ENCODE measurements at places on chromosomes 7 and 10.

GRCh38 chr10:86802473-86803108 lies 46.2 kb downstream of the BMPR1A start:
- no peak for DNase-seq

GRCh38 chr7:97174303-97174702 lies 56.8 kb downstream of the SDHAF3 start:
- no peak for DNase-seq

DNA sequence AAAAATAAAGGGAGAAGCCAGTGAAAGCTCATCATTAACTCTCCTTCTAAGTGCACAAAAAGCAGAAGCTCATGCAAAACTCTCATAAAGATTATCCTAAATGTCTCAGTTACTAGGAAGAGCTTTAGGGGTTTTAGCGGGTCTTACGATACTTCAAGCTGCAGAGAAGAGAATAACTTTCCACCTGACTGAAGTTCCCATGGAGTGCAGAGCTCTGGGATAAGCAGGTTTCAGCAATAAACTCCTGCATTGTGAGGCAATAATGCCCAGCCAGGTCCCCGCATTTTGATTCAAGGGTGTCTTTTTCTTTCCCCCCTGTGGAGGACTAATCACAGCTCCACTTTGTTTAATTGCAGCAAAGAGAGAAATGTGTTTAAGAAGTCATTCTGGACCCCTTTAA lies 241.9 kb upstream of the SP8 start:
- DNase-seq, result no peak

DNA sequence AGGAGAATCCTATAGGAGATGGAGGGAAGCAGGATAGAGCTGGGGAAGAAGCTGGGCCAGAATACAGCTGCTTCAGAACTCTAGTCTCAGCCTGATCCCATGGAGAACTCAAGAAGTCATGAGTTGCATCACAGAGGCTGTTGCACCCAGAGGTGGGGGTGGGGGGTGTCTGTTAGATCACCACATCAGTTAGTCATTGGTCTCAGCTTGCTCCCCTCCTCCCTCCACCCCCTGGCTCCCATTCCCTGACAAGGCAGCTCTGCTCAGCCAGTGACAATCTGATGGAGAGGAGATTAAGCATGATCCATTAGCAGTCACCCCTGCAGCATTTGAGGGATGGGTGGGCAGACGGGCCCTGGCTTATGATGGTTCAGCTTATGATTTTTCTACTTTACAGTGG lies 58.4 kb upstream of the FGL2 start:
- DNase-seq, result no peak

GRCh38 chr7:128458956-128459355 lies 3.3 kb downstream of the HILPDA start:
- no peak for DNase-seq

DNA sequence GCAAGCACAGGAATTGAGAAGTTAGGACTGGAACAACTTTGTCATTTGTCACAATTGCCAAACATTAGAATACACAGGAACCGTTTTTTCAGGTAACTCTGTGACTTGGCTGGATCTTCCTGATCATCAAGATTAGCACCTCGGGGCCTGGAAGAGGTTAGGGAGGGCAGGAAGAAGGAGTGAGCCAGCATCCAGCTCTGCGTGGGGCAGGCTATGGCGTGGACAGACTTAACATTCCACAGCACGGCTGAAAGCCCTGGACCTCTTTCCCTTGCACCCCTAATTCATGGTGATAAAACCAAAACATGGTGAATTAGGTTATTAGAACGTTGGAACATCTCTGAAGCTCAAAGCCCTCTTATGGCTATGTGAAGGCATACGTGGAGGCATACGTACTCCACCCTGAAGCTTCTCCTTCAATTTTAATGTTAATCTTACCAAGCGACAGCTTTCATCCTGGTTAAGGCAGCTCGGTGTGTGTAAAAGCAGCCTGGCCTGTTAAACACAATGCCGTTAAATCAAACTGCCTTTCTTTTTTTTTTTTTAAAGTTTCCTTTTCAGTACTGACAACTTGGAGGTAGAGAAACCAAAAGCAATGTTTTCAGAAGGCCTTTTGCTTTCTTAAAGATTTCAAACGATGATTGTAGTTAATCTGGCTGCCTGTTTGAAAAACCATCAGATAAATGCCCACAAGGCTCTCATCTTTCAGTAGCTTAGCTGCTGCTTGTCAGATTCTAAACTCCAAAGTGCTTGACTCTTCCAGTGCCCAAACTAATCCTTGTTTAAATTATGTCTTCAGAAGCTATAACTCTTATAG lies 4.5 kb downstream of the GRK5 start:
- no peak for DNase-seq

- DNase-seq, result no peak
Measured at GRCh38 chr7:148911626-148912025, 27.5 kb upstream of the EZH2 start.

DNA sequence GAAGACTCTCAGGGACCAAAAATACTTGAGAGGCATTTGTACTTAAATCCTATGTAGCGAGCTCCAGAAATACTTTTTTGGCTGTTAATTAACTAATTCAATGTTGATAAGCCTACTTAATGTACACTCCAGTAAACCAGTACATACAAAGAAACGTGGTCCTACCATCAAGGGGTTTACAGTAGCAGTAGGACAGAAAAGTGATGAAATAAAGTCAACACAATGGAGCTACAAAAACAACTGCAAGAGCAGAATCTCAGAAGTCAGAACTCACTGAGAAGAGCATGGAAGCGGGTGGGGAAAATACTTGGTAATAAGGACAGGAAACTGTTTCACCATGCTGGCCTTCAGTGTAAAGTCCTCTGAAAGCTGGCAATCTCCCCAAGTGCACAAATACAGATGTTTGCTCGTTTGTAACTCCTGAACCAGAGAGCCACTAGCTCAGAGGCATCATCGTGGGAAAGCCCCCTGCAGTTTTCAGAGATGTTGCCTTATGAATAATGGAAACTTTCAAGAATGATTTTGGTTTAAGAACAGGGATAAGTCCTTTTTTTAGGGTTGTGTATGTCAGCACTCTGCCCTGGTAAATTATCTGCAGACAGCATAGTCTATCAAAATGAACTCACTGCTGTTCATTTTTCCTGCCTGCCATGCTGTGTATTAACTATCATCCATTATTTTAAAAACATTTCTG lies 233.2 kb downstream of the SORCS1 start:
- DNase-seq, result no peak

DNA sequence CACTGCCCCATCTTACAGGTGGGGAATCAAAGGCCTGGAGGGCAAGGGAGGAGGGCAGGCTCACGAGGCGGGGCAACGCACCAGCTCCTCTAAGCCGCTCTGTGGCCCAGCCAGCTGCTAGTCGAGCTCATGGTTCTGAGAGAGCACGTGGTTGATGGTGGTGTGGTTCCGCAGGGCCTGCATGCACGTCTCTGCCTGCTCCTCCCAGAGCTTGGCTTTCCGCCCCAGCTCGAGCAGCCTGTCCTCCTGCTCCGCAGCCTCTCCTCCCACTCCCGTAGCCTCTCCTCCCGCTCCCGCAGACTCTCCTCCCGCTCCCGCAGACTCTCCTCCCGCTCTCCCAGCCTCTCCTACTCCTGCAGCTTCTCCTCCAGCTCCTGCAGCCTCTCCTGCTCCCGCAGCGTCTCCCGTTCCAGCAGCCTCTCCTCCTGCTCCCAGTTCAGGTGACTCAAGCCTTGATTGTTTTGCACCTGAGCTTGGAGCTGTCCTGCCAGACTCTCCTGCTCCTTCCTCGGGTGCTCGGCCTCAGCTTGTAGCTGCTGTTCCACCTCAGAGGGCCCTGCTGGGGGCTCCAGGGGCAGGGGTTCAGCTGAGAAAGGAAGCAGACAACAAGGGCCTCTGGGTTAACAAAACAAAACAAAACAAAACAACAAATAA lies 19.1 kb upstream of the MTPAP start:
- DNase-seq, result no peak

DNA sequence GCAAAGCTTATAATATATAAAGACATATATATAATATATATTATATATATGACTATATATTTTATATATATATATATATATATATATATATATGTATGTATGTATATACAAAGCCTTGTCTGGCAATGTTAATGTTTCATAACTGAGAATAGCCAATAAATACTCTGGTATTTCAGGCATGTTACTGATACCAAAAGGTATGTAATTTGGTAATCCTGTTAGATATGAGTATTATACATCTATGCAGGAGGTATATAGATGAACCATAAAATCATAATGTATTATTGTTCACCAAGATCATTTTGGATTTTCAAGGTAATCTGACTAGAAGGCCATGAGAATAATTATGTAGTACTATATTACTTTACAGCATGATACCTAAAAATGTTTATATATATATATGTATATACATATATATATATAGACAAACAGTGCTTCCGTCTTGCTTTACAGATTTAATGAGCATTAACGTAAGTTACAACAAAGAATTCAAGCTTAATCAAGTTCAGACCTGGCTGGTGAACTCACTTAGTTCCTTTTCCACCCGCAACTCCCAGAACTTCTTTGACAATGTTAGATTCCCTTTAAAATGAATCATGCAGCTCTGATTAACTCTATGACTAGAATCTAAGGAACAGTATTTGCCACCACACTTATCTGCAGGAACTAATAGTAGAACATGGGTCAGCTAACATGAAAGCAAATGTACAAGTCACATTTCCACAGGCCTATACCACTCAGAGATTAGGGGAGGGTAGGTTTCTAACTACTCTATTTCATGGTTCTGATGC lies 82.7 kb downstream of the SLC25A13 start:
- no peak for DNase-seq

DNA sequence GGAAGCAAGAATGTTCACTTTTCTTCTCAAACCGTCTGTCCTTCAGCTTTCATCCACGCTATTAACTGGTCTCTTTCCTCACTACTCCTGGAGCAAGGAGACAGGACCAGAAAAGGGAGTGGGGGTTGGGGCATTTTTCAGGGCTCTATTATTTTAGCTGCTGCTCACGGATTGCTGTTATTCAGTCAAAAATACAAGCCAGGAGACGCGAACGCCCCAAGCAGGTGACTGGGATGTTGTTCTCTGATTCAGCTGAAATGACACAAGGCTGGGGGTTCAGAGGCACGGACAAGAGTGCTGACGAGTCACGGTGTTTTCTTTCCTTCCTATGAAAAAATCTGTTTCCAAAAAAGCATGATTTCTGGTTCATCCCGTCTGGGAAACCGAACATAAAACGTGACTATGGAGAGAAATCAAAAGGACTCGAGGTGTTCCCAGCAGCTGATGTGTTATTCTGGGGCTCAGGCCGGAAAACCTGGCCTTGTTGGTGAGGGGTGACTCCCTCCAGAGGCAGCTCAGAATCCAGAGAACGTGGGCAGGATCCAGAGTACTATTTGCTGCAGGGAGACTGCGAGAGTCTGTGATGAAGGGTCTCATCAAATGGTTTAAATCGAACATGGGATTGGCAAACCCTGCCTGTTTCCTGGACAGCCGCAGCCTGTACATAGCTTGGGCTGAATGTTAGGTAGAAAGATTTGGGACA lies 3.5 kb upstream of the INHBA start:
- DNase-seq, result no peak

GRCh38 chr10:67975871-67976270 lies 91.4 kb downstream of the SIRT1 start:
- no peak for DNase-seq

DNA sequence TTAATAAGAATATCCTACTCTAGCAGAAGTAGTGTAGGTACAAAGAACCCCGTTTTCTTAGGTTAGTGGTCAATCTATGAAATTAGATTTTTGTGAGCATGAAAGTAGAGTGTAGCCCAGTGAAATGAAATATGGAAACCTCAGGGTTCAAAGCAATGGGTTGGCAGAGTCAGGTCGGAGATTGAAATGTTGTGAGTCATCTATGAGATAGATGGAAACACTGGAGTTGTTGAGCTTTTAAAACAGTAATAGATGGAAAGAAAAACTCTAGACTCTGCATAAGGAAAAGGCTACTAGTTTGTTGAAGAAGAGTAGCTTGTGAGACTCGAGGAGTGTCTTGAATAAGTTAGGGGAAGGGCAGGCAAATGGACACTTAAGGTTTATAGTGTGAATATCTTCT lies 251.9 kb downstream of the EXOC4 start:
- DNase-seq, result no peak

DNA sequence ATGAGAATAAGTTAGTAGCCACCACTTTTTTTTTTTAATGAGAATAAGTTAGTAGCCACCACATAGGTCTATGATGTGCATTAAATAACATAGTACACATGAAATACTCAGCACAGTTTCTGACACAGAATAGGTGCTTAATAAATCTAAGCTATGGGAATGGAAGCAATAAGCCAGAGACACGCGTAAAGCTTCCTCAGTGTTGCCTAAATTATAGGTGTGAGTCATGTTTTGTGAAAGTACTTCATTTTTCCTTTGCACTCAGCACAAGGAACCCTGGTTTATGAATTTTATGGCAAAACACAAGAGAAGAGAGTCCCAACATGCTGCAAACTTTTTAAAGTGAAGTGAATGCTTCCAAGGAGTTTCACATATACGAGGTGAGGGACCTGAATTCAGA lies 267.4 kb downstream of the RNLS start:
- DNase-seq, result no peak

DNA sequence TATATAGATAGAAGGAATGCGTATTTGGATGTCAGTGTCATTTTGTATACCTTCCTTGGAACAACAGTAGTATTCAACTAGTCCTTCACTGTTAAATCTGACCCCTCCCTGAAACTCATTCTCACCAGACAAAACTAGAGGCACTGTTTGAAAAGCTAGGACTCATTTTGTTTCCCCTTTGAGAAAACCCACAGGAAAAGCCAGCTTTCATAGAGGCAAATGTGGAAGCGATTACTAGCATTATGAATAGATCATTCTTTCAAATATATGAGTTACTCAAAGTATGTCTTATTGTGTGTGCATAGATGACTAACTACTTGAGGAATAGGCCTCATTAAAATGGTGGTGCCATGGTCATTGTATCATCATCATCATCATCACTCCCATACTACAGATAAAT lies 1.9 kb upstream of the ASB15 start:
- DNase-seq, result no peak

DNA sequence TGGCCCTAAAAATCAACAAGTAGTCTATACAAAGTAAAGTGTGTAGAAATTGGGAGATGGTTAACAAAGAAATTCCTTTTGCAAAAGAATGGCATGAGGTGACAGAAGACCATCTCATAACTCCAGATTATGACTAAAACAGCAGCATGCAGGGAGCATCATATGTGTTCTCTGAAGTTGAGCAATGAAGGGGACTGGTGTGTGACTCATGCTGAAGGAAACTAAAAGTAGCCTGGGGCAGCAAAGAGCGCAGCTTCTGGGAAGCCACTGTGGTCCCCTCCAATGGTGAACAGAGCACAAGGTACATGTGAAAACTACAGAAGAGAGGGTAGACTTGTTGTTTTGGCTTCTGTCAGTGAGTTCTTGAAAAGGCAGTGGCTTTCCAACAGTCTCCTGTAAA lies 133.4 kb downstream of the MACC1 start:
- no peak for DNase-seq

DNA sequence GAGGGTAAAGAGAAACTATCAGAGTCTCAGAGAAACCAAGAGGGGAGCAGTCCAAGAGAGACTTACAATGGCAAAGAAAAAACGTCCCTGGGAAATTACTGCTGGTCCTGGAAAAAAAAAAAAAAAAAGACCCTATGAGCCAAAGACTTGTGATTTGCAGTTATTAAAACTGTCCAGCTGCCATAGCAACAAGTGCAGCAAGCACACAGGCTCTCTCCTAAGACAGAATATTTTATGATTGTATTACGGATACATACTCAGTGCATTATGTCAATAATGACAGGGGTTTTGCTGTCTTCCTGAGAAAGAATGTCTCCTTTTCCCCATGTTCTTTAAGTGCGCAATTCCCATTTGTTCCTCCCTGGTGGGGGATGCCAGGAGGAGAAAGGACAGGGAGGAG lies 178.5 kb downstream of the GPAM start:
- DNase-seq, result no peak
